ENCODE measurements at places on chromosomes 1 and 21. TPM values are rescaled to one million over a fixed set of nuclear protein-coding genes. Genes with fewer than 3 reads are reported as not detected.

MATN1 gene
- 0.45 TPM for total RNA-seq

TRIM67 gene
- not detected for total RNA-seq

ALDH4A1 gene
- total RNA-seq: 5.4 TPM

GRCh38 chr1:84642774-84643173 is 47.5 kb downstream of the SSX2IP start:
- no peak for DNase-seq

DNA sequence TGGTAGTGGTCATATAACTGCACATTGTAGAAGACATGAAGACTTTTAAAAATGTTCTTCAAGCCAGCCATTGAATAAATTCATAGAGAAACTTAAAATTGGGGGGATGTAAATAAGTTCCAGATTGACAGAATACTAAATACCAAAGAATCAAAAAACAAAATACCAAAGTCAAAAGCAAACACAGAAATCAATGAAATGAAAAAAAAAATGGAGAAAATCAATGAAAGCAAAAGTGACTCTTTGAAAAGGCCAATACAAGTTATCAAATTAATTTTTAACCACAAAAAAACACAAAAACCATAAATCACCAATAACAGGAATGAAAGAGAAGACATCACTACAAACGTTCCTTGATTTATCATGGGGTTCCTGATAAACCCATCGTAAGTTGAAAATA is 25.6 kb downstream of the LPGAT1 start:
- DNase-seq: no peak

- no peak for DNase-seq
Observed at GRCh38 chr1:158520021-158520420, 34.2 kb downstream of the OR6Y1 start.
